ENCODE measurements at places on chromosomes 7 and 10. TPM values are rescaled to one million over a fixed set of nuclear protein-coding genes. Genes with fewer than 3 reads are reported as not detected.

DNA sequence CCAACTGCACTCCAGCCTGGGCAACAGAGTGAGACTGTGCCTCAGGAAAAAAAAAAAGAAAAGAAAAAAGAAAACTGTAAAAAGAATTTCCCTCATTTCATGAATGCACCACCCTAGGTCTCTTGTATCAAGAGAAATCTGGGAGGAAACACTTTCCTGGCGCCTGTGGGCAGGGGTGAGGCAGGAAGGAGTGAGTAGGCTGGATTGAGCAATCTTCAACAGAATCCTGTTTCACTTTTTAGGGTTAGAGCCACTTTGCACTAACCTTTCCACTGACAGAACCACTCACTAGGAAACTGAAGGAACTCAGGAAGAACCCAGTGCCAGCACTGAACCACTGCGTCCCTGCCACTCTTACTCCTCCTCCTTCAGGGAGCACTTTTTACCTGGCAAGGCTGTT lies 282.1 kb downstream of the CCDC3 start:
- DNase-seq, result no peak

- DNase-seq, result no peak
These were observed 633.4 kb upstream of the LRRTM3 start for GRCh38 chr10:66292456-66292855.

DNA sequence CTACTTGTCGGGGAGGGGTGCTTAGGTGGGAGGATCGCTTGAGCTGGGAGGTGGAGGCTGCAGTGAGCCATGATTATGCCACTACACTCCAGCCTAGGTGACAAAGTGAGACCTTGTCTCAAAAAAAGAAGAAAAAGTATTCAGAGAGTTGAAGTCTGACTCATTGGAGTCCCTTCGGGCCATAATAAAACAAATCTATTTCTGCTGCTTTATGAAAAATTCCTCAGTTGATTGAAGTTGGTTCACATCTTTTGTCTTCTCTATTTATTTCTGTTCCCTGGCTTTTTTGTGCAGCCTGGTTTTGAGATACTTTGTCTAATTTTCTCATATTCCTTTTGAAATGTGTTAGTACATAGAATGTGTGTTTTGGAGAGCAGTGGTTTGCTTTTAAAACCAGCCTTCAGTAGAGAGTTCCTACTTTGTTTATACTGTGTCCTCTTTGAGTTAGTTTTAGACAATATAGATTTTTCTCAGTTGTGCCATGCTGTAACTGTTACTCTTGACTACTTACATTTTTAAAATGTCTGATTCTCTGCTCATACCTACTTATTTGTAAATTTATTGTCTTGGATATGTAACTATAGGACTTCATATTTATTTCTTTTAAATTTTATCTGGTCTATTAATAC lies 36.7 kb downstream of the LUC7L2 start:
- DNase-seq, result no peak

GRCh38 chr10:84665211-84665610 lies 336.8 kb downstream of the CCSER2 start:
- no peak for DNase-seq

DNA sequence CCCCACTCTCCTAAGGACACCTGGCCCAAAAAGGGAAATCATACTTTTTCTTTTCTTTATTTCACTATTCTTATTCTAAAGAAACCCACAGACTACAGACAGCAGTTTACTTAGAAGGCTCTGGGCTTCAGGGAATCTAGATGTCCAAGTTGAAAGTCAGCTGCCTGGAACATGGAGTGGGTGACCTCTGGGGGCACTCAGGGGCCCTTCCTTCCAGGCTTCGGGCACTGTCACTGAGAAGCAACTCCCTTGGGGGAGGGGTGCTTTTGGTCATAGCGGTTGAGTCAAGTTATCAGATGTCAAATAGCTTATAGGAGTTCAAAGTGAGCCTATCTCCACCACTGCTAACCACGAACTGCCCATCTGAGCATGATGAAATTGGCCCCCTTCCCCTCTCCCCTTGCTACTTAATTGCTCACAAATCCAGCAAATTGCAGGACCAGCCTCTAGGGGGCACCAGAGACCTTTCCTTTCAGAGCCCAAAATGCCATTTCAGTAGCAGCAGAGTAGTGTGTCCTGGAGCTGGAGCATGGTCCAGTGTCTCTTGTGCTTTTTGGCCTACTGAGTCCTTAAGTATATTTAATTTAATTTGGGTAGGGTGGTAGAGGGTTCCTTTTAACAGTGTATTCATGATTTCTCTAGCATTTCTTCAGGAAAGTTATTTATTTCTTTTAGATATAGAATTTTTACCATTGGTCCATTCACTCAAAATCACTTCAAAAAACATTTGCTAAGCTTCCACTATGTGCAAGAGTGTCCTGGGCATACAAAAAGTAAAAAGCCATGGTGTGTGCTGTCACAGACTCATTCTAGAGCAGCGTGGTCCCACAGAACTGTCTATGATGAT lies 463.8 kb downstream of the KCNMA1 start:
- DNase-seq, result peak; percentile 81

- DNase-seq, result peak; percentile 54
These were observed 30.2 kb upstream of the ABI1 start for GRCh38 chr10:26890956-26891355.

The IQUB gene
- 0.09 TPM for total RNA-seq
